ENCODE measurements at places on chromosomes 4 and X.

GRCh38 chr4:986428-986878, 391 bp upstream of the IDUA start:
- no peak for DNase-seq

DNA sequence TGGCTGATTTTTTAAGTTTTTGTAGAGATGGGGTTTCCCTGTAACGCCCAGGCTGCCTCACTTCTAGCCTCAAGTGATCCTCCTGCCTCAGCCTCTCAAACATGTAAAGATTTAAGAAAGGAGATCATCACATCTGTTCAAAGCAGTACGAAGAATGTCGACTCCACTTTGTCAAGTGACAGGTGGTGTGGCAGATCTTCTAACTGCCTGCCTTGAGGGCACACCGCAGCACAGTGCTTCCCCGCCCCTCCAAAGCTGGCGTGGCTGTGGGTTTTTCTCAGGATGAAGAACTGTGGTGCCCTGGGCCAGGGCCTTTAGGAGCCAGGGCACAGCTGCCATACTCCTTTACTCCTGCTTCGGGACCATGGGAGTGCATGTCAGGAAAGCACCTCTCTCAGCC, 43.3 kb upstream of the MTNR1A start:
- DNase-seq: no peak

DNA sequence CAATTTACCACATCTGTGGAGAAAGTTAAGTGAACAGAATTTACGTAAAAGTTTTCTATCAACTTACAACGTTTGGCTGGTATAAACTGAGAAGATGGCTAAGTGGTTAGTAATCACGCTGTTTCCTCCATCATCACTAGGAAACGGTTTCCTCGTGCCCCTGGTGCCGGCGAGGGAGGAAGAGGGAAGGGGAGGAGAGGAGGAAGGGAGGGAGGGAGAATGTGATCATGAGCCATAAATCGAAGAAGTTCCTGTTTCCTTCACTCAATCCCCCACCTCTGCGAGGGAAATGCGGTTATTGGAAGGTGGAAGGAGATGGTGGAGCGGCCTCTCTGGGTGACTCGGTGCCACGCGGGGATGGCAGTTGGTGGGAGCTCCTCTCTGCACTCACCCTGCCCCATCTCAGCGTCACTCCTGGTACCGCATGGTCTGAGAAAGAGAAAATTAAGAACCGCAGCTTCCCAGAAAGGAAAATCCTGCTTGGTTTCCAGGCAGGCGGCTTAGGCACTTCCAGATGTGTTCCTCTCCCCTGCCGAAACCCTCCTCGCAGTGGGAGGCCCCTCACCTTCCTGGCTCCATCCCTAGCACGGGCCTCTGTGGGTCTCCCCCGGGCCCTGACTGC, 216.8 kb downstream of the AFAP1 start:
- no peak for DNase-seq

DNA sequence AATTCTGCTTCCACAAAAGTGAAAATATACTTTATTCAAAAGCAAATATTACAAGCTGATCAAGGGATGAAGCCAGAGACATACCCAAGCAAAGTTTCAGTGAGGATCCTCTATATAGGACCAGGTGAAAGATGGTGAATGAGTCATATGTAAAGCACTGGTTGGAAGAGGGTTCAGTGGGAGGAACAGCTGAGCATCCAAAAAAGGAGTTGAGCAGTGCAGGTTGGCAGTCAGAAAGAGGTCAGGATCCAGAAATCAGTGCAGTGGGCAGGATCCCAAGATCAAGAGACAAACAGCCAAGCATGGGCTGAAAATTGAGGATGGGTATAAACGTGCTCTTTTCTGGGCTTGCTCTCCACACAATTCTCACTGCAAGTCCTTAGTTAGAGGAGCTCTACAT, 30.3 kb downstream of the OTC start:
- DNase-seq: no peak
